ENCODE measurements at places on chromosomes 11 and 22.

DNA sequence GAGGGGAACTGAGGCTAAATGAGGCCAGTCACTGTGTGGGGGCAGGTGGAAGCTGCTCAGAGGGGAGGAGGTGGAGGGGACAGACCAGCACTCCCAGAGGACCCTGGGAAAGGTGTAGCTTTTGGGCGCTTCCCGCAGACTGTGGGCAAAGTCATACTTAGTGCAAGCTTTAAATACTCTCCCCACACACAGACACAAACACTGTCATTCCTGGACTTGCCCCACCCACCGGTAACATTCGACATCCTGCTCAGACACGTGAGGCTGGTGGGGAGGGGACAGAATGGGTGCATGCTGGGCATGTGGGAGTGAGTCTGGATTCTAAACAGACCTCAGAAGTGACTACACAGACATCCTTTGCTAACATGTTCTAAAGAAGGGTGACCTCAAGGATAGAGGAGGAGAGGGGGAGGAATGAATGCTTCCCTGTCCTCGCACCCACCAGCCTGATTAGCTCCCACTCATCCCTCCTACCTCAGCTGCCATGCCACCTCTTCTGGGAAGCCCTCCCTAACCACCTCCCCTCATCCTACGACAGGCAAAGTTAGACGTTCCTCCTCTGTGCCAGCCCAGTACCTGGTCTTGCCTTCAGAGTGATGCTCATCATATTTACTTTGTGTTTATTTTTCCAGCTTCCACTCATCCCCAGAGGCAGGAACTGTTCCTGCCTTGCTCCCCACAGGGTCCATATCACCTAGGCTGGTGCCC, 22.2 kb downstream of the TSKU start:
- no peak for DNase-seq

- peak; percentile 71 for DNase-seq
These were observed 39.7 kb upstream of the TH start for GRCh38 chr11:2211113-2211971.

- peak; percentile 82 for DNase-seq
These were observed 6.9 kb upstream of the NRXN2 start for GRCh38 chr11:64729851-64730382.

DNA sequence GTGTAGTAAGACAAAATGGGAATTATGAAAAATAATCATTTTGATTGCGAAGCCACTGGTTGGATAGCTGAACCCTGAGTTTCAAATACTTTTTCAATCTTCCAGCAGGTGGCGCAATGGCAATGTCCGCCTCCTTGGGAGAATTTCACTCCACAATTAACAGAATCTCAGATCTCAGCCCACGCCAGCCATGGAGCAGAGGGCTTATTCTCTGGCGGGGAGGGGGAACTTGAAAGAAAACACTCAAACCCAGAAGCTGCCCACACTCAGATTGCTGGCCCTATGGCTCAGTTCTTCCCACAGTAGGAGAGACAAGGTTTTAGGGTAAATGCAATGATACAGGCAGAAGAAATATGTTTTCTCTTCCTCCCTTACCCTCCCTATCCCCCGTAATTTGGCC, 38.7 kb upstream of the RCN1 start:
- peak; percentile 76 for DNase-seq

- DNase-seq: no peak
These were observed 7.2 kb upstream of the IGSF22 start for GRCh38 chr11:18733202-18733601.

DNA sequence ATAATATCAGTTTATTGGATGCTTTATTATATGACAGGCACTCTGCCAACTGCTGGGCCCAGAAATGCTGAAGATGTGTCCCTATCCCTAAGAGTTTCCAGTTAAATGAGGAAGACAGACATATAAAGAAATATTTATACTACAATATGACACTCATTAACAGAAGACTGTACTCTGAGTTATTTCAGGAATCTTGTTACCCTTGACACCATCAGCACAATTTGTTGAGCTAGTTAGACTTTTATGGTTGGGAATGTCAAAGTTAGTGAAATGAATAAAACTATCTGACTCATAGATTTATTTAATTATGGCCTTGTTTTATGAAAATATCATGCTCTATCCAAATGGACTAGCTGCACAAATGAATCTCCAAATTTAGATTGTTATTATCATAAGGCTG, 25.6 kb upstream of the MSANTD4 start:
- DNase-seq: no peak

DNA sequence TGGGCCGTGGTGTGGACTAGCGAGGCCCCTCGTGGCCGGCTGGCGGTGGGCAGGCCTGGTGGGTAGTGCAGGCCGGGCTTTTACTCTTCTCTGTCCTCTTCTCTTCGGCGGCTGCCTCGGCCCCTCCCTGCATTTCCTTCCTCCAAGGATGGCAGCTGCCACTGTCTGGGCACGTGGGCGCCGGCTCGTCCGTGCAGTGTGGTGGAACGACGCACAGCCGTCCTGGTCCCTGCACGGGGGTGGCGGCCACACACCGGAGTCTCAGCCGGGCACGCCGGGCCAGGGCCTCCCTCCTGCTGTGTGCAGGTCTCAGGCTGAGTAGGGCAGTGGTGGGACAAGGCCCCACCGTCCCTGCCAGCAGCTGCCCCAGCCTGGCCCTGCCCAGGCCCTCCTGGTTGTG, 37.7 kb downstream of the MOB2 start:
- DNase-seq: no peak

- DNase-seq: no peak
These were observed 2.8 kb downstream of the AMPD3 start for GRCh38 chr11:10457901-10458300.

GRCh38 chr11:68340003-68340767, 27.8 kb downstream of the LRP5 start:
- DNase-seq: no peak

GRCh38 chr11:3006505-3007260, 14.6 kb upstream of the NAP1L4 start:
- DNase-seq: peak; percentile 73

GRCh38 chr11:10441652-10442503, 13.2 kb upstream of the AMPD3 start:
- DNase-seq: no peak

DNA sequence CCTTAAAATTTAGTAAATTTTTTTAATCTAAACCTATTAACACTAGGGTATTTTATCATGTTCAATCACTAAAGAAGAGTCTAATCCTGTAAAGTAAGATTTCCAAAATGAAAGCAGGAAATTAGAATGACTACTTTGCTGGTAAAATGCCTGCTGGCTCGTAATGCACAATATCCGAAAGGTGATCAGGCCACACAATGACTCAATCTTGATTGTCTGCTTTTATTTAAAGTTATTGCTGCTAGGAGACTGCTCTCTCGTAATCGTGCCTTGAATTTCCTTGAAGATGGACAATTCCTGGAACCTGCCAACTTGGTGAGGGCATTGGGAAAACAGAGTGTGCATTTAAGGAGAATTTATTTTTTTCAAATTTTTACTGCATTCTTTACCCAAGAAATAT, 1786.5 kb upstream of the RAG2 start:
- DNase-seq: no peak

GRCh38 chr11:39960206-39960605, 1499.2 kb downstream of the LRRC4C start:
- no peak for DNase-seq

- peak; percentile 69 for DNase-seq
These were observed 52.0 kb upstream of the THY1 start for GRCh38 chr11:119474682-119475596.

DNA sequence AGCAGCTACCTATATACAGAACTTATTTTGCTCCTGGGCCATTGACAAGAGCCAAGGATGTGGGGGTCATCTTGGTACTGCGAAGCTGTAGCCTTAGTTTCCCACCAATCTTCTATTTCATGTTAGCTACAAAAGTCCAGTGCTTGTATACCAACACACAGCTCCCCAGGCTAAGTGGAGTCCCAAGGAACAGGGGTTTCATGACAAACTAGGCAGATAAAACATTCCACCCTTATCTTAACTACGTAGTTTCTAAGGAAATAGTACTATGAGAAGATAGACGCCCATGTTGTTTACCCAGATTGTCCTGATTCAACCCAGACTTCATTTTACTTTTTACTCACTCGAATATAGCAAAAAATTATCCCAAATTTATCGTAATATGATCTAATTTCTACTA, 218.5 kb downstream of the DYNC2H1 start:
- no peak for DNase-seq
